ENCODE measurements at places on chromosomes 16 and 17.

GRCh38 chr16:83929811-83930555 is 23.1 kb upstream of the OSGIN1 start:
- no peak for DNase-seq

- DNase-seq, result no peak
Observed at GRCh38 chr16:58510097-58510775, 5.1 kb upstream of the SETD6 start.

DNA sequence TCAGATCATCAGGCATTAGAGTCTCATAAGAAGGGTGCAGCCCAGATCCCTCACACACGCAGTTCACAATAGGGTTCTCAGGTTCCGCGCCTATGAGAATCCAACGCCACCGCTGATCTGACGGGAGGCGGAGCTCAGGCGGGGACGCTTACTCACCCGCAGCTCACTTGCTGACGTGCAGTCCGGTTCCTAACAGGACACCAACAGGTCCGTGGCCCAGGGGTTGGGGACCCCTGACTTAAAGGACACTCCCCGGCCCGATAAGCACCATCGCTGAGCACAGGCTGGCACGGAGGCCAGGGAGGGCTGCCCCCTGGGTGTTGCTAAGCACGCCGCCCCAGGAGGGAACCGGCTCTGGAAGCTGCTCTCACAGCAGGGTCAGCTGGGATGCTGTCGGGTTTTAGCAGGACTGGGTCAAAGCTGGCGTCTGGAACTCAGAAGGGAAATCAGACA is 30.1 kb upstream of the BAHCC1 start:
- DNase-seq, result peak; percentile 28

- DNase-seq, result no peak
Observed at GRCh38 chr17:8520981-8521380, 85.3 kb downstream of the NDEL1 start.

DNA sequence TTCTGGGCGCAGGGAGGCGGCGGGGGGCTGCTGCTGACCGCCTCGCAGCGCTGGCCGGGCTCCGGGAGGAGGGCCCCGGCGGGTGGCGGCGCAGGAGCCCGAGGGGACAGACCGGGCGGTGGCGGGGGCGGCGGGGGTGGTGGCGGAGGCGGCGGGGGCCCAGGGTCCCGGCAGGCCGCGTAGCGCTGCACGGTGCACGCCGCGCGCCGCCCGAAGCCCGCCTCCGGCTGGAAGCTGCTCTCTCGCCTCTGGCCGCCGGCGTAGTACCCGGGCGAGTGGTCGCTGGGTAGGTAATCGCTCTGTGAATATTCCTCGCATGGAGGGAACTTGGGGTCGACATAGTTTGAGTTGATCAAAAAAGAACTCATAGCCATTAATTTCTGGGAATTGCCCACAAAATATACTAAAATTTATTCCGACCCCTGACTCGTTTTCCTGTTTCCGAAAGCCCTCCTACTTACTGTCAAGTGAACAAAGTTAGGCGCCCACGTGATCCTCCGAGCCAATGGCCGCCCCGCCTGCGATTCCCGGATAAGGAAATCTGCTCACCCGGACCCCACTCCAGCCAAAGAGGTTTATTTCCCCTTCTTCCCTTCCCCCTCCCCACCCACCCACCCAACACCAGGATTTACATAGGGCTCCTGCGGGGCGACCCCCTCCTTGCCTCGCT is at the start of gene HOXB4:
Gene HOXB4 (minus strand): TSS at position 405 of the 670 bp plus-strand sequence. CDS start 31 bp downstream, at position 374.
- DNase-seq, result peak; percentile 25

DNA sequence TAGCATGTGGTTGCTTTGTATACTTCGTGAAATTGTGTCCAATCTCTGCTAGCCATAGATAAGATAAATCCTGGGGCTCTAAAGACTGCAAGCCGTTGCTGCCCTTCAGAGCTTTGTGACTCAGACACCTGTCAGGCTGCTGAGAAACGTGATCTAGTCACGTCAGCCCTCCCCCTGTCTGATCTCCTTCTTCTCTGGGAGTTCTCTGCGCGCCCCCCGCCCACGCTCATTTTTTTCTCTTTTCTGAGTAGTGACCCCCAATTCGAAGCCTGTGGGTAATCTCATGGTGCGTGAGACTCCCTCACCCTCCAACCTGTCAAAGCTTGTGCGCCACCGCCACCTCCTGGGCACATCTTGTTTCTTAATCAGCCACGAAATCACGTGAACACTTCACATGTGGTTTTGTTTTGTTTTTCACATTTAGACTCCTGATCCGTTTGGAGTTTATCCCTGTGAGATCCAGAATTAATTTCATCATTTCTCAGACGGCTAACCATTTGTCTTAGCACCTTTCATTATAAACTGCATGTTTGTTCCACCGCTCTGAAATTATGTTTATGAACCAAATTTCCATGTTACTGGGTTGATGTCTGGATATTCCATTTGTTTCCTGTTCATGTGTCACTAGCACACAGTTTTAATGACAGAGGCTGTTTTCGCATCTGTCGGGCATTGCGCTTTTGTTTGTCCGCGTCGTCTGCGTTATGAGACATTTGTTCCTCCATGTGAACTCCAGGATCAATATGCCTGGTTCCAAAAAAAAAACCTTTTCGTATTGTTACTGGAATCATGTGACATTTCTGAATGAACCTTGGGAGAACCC is 977 bp upstream of the ZNF778 start:
- DNase-seq, result peak; percentile 50

GRCh38 chr17:81000631-81001357 is 9.2 kb downstream of the CHMP6 start:
- no peak for DNase-seq

DNA sequence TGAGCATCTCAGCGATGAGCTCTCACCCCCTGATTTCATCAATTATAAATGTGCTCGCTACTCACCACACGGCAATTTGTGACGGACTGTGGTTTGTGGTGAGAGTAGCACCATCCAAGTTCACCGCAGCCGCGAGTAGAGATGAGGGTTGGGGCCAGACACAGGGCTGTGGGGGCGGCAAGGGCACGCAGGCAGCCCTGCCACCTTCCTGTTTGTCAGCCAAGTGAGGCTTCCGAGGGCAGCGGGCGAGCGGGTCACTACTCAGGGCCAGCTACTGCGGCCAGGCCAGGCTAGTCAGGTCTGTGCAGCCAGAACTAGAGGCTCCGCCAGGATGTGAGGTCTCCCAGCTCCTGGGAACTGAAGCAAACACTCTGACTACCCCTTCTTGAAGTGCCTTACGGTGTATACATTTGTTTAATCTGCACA is 39.6 kb upstream of the MEOX1 start:
- peak; percentile 18 for DNase-seq

GRCh38 chr17:76383546-76384221 is 725 bp upstream of the SPHK1 start:
- peak; percentile 58 for DNase-seq

DNA sequence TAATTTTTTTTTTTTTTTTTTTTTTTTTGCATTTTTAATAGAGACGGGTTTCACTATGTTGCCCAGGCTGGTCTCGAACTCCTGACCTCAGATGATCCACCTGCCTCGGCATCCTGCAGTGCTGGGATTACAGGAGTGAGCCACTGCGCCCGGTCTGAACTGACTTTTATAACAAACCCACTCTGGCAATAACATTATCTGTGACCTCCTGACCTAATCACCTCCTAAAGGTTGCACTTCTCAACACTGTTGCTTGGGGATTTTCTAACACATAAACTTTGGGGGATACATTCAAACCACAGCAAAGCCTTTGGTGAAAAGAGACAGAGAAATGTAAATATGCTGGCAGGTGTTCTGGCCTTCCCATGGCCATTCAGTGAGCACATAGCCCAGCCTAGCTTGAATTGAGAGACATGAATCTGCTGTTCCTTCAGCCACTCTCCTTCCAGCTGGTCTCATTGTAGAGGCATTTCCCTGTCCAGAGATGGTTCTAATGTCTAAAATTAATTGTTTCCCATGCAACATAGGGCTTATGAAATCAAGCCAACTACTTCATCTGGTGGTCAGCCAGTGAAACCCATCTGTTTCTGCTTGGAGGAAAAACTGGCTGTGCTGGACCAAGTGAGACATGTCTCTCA is 28.3 kb downstream of the LYRM1 start:
- DNase-seq, result no peak

DNA sequence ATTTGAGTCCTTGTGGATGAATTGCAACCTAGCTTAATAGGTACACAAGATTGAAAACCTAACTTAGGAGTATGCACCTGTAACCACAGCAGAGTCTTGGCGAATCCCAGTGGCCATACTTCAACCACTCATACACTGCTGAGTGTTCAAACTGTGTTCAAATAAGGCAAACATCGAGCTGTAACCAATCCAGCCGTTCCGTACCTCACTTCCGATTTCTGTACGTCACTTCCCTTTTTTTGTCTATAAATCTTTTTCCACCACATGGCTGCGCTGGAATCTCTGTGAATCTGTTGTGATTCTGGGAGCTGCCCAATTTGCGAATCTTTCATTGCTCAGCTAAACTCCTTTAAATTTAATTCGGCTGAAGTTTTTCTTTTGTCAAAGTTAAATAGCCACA is 190.6 kb downstream of the MAF start:
- no peak for DNase-seq

- no peak for DNase-seq
Observed at GRCh38 chr17:21016826-21017225, 26.0 kb downstream of the USP22 start.

DNA sequence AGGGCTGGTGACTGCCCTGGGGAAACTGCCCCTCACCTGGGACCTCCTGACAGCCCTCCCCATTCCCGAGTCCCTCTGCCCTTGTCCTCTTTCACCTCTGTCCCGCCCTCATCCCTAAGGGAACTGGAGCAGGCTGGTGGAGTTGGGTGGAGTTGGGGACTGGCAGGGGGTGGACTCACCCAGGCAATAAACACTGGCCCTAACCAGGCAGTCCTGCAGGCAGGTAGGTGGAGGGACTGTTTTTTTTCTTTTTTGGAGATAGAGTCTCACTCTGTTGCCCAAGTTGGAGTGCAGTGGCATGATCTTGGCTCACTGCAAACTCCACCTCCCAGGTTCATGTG is 11.7 kb downstream of the GCGR start:
- no peak for DNase-seq

GRCh38 chr16:86528061-86528929 is 18.0 kb downstream of the FOXF1 start:
- no peak for DNase-seq

DNA sequence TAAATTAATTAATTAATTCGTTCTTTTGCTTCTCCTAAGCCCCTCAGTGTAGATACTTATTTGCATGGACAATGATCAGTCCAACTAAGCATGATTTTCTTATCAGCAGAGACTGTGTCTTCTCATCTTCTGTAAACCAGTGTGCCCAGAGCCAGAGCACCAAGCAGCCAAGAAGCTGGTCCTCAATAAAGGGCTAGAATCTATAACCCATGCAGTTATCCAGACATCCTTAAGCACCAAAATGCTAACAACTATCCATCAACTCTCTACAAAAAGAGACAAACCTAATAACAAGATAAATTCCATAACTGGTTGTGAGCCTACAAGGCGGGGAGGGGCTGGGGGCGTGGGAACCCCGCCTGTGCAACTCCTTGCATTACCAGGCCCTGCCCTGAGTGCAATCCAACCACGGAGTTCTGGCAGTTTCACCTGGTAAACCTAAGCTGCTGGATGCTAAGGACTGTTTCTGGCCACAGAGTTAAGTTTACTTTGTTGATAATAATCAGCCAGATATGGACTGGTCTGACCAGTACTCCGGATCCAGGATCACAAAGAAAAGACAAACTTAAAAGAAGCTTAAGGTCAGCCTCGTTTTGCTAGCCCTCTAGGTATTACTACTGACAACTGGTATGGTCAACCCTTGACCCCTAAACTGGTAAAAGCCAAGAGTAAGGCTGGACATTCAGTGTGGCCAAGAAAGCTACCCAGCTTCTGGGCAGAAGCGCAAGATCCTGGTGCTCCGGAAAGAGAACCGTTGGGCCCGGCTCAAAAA is 51.5 kb downstream of the ZFHX3 start:
- DNase-seq, result no peak

DNA sequence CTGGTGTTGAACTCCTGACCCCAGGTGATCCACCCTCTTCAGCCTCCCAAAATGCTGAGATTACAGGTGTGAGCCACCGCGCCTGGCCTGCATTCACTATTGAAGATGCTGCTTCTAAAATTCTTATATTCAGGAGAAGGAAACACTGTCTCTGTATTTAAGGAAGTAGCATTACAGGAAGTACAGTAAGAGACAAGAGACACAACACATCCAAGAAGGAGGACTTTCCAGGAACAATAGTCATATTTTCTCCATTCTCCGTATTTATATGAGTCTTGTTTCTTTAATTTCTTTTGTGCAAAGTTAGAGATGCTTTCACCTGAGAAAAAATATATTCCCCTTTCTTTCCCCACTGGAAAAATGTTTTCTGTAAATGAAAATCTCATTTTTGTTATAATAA is 18.3 kb upstream of the ABCA3 start:
- no peak for DNase-seq

- DNase-seq, result no peak
Observed at GRCh38 chr17:45171338-45172231, 9.9 kb downstream of the HEXIM2 start.

GRCh38 chr17:46027048-46027975 is 28.3 kb downstream of the STH start:
- DNase-seq, result no peak

GRCh38 chr17:38657824-38658740 is 16.7 kb downstream of the EPOP start:
- DNase-seq, result no peak

DNA sequence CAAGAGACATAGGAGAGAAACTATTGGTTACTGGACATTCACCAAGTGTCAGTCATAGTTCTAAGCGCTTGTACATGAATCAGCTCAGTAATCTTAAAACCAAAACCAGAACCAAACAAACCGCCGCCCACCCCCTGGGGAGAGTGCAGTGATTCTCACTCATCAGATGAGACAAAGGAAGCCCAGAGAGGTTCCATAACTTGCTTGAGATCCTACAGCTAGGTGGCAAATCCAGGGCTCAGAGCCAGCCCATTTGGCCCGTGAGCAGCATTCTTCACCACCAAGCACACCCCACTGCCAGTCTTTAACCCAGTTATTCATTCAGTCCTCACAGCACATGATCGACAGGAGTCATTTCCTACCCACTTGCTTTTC is 37.2 kb upstream of the RGS9 start:
- peak; percentile 33 for DNase-seq

GRCh38 chr17:32551186-32551955 is 64.6 kb downstream of the CDK5R1 start:
- no peak for DNase-seq

All from activated CD8-positive, alpha-beta memory T cell treated with anti-CD3 and anti-CD28 coated beads for 48 hours (primary cell).